Stimulated activated CD4-positive, alpha-beta T cell treated with anti-CD3 and anti-CD28 coated beads, Interleukin-1b, Interleukin-23, amount 100 ng/mL, for 1 hour (primary cell): ENCODE measurements at places on chromosomes 3 and 15.

- no peak for DNase-seq
Observed at GRCh38 chr15:38427380-38427779, 26.5 kb upstream of the FAM98B start.

DNA sequence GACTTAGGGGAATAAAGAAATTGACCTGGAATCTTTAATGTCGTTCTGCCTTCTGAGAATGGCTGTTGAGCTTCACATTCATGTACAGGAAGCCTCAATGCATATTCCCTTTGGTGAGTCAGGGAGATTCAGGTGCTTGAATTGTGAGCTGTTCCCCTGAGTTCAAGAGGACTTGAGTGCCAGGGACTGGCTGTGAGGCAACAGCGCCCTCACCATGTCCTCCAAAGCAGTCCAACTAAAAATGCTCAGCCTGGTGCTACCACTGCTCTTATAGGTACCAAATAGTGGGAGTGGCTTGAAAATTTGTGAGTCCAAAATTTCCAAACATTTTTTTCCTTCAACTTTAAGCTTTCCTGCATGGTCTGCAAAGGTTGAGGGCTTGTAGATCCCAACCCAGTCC lies 54.1 kb downstream of the LEO1 start:
- no peak for DNase-seq

GRCh38 chr3:86634361-86634760 lies 356.6 kb downstream of the VGLL3 start:
- DNase-seq, result no peak

DNA sequence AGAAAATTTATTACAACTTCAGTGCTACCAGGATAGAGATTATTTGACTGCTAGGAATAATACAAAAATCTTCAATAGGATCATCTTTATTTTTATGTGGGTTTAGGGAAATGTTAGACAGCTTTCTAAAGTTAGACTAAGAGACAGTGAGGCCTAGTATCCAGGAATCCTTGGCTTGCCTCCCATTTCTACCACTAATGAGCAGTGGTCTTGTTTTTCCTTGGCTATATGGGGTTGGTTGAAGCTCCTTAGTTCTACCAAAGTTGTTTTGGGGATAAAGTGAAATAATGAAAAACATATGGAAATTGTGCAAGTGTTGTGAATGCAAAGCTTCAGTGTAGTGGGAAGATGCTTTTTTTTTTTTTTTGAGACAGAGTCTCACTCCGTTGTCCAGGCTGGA lies 16.8 kb downstream of the AP4E1 start:
- DNase-seq, result no peak

GRCh38 chr15:66614951-66615760 lies 49.4 kb upstream of the LCTL start:
- DNase-seq, result no peak

- DNase-seq, result no peak
Observed at GRCh38 chr3:188446766-188447165, 292.8 kb downstream of the LPP start.

DNA sequence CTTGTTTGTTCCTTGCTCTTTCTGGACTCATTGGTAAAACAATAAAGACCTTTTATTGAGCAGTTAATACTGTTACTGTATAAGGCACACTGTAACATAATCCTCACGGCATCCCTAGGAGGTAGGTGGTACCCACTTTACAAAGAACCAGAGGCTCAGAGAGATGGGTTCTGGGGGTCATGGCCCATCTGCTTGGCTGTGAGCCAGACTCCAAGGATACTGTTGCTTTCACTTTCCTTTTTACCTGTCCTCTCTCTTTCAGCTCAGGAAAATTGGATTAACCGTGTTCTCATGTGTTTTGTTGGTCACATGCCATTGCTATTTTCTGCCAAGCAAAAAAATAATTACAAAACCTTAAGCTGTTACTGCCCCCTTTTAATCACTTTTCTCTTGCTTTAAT lies 34.8 kb upstream of the FILIP1L start:
- DNase-seq, result no peak

- DNase-seq, result no peak
Observed at GRCh38 chr15:48636511-48636910, 9.0 kb downstream of the FBN1 start.

- DNase-seq, result no peak
Observed at GRCh38 chr3:15081960-15082664, 16.8 kb downstream of the RBSN start.

- DNase-seq, result no peak
Observed at GRCh38 chr3:135992072-135992471, 26.5 kb downstream of the PPP2R3A start.

- DNase-seq, result no peak
Observed at GRCh38 chr3:14319654-14320182, 82.7 kb upstream of the SLC6A6 start.

GRCh38 chr3:138363322-138363721 lies 14.9 kb downstream of the MRAS start:
- no peak for DNase-seq

GRCh38 chr3:132507657-132508056 lies 89.4 kb upstream of the ACKR4 start:
- no peak for DNase-seq

DNA sequence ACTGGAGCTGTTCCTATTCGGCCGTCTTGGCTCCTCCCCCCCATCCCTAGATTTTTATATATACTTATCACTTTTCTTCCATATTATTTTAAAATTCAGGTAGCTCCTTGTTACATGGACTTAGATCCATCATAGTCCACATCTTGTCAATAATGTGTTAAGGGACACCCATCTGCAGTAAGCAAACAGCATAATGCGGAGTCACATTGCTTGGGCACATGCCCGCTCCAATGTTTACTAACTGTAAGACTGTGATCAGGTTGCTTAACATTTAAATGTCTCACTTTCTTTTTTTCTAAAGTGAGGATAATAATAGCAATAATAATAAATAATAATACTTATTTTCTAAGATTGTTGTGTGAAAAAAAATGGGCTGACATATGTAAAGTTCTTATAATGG lies 303.2 kb upstream of the SOX14 start:
- DNase-seq, result no peak

DNA sequence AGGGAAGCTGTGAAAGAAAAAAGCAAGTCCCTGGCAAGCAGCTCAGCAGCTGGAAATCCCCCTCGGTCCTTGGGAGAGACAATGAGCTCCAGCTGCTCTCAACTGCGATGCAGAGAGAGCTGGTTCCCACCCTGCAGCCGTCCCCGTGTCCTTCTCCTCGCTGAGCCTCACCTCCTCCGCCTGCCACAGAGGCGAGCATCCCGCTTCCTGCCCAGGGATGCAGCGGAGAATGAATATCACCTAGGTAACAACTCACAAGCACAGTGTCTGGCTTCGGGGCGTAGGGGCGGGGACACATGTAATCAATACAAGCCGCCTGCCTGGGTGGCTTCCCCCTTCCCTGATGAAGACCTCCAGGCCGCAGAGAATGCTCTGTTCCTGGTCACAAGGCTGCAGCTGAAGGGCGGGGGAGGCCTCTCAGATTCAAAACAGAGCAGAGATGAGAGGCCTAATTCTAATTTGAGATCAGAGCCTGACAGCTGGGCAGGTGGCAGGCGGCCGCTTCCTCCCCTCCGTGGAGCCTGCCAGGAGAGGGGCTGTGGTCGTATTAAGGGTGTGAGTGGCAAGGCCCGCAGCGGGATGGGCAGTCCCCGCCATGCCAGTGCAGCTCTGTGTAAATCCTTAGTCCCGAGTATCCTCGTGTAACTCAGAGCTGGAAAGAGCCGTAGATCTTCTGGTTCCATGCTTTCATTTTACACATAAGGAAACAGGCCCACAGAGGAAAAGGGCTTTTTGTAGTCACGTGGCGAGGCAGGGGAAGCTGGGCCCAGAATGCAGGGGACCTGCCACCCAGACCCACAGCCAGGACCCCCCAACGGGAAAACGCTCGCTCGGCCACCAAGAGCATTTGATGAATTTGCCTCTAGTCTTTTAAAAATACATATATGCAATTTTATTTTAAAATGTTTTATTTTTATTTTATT lies 24.3 kb downstream of the ZDHHC19 start:
- DNase-seq, result no peak

- DNase-seq, result no peak
Observed at GRCh38 chr15:81282911-81283310, 41.0 kb downstream of the STARD5 start.

DNA sequence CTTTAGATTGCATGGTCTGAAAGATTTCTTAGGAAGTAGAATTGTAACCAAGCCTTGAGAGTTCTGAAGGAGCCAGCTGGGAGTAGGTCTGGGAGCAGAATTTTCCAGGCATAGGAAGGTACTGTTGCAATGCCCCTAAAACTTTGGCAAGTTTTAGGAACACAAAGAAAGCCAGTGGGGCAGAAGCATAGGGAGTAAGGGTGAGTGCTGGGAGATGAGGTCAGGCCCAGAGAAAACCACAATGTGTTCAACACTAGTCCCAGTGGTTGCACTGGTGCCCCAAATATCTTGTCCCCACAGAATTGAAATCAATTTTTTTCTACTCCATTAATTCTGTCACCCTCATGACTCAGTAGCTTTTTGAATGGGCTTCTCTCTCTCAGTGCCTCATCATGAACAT lies 120.7 kb upstream of the GALNT15 start:
- no peak for DNase-seq

DNA sequence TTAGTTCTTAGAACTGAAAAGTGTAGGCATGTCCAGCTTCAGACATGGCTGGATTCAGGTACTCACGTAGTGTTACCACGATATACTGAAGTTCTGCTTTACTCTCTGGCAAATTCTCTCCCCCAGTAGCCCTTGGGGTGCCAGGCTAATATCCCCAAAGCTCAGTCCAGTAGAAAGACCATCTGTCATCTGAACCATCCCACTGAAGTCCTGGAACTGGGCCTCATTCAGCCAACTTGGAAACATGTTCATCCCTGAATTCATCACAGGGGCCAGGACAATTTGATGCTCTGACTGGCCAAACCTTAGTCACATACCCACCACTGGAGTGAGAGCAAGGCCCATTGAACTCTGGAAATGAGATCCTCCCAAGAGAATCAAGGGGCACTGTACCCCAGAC lies 8.2 kb downstream of the EFCC1 start:
- DNase-seq, result no peak

DNA sequence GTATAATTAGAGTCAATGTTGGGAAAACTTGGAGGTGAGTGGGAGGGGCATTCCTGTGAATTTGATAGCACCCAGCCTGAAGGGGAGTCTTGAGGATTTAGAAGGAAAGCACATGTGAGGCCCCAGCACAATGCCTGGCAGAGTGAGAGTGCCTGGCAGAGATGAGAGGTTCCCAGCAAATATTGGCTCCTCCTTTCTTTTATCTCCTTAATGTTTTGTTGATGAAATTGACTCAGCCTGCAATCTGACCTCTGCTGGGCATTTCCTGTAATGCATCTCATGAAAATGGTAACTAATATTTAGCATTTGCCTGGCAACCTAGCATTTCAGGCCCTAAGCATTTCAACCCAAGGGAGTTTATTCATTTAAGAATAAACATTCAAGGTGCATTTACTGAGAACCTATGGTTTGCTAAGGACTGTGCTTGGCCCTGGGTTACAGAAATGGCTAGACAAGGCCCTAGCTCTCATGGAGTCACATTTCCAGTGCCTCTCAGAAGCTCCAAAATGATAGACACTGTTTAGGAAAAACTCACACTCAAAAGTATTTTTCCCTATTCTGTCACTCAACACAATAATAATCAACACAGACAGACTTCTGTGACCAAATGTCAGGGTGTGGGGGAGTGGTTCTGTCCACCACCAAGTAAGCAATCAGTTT lies 19.0 kb downstream of the PDHB start:
- DNase-seq, result peak; percentile 10

DNA sequence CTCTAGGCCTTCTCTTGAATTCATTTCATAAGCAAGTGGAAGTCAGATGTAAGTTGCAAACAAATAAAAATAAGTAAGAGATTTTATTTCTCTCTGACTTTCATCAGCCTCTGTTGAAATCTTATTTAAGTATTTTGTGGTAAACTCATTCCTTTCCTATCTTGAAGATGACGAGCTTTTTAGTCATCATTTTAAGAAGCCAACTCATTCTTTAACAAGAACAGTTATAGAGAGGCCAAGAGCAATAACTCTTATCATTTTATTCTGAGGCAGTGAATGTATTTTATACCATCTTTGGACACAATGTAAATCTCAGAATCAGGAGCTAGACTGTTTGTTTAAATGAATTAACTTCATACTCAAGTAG lies 147.5 kb upstream of the MBNL1 start:
- no peak for DNase-seq
